Suppressor macrophage treated with lipopolysaccharide for 4 hours (primary cell): ENCODE measurements at places on chromosomes 13 and 19.
A peak's percentile ranks its signal among the peaks of the same experiment; 100 is the strongest.

DNA sequence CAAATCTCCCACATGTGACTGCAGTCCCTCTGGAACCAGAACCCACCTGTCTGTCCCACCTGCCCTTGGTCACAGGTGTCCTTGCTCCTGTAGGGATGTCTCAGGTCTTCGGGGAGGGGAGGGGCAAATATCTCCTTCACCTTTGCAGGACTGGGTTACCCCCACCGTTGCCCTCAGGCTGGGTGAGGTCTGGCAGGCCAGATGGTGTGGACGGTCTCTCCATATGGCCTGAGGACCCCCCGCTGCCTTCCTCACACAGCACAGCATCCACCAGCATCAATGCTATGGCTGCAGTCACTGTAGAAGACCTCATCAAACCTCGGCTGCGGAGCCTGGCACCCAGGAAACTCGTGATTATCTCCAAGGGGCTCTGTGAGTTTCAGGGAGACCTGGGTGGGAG lies 10.0 kb downstream of the SLC5A5 start:
- no peak for DNase-seq

GRCh38 chr19:737591-738093 lies 13.3 kb upstream of the MISP start:
- peak; percentile 47 for DNase-seq

DNA sequence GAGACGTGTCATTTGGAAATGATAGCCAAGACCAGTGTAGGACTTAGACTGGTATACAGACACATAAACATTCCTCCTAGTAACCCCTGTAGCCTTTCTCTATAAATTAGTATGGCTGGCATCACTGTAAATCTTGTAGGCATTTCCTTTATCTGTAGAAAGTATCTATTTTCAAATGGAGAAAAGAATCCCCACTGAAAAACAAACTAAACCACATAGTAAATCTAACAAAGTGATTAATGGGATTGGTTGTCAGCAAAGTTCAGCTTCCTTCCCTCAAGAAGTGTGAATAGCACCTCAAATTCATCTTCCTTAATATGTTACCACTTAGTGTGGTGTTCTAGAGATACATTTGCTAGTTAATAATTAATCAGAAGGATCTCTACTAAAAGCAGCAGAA lies 119.4 kb upstream of the NBEA start:
- no peak for DNase-seq

- no peak for DNase-seq
These were observed 359.3 kb upstream of the PCDH20 start for GRCh38 chr13:61774903-61775302.

DNA sequence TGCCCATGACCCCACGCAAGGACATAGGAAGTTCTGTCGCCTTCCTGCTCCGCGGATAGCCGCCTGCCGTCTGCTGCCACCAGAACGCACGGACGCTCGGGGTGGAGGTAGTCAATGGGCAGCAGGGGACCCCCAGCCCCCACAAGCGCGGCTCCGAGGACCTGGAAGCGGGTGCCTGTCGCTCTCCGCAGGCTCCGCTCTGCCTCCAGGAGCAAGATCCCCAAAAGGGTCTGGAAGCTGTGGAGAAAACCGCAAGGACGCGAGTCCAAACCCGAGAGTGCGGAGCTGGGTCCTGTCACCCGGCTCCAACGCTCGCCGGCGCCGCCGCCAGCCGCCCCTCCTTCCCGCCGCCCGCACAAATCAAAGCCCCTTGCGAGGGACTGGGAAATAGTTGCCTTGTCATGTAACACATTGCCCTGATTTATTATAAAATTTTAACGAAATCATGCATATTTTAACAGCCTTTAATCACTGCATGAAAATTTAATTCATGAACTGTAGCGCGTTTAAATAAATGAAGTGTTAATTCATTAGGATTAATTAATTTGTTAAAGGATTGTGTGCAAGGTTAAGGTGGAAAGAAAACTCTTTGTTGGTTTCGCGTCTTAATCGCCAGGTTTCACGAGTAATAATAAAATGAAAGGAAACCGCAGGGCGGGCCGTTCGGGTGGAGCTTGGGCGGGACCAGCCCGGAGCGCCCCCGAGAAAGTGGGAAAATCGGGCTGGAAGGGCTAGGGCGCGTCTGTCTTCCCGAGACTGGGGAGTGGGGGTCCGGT lies 5.5 kb upstream of the POU4F1 start:
- DNase-seq = no peak

DNA sequence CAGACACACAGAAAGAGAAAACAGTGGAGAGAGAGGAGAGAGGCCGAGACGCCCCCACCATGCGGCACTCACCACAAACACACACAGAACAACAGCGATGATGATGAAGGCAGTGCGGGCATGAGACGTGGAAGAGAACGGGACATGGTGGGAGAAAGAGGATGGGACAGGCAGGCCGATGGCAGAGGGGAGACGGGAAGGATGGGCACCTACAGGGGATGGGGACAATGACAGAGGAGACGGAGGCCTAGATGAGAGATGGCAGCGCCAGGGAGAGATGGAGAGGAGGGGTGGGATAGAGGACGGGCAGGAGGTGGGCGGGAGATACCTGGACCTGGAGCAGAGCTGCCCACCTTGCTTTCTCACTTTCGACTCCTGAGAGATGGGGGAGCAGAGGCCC lies 1.1 kb upstream of the KLK14 start:
- no peak for DNase-seq

GRCh38 chr19:6313398-6313969 lies 19.9 kb downstream of the ACER1 start:
- DNase-seq = no peak

GRCh38 chr13:36297366-36298338 lies at the start of gene CCDC169:
Gene CCDC169 (minus strand): TSS chr13:36297814. CDS start chr13:36297719, 95 bp downstream.
- peak; percentile 58 for DNase-seq

GRCh38 chr13:79749984-79750551 lies 269.1 kb downstream of the NDFIP2 start:
- no peak for DNase-seq

DNA sequence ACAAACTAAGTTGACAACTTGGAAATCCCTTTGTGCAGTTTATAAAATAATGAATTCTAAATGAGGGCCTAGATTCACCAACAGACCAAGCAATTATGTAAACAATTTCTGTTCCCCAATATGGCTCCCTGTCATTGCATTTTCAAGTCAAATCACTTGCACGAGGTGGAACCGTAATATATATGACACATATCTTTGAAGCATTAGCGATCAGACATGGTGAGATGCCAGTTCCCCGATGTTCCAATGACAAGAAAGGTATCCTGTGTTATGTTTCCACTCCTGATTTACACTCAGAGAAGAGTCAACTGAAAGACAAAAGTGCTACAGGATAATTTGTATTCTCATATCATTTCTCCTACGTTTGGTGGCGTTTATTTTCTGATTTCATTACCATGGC lies 108.5 kb upstream of the TDRD3 start:
- no peak for DNase-seq

DNA sequence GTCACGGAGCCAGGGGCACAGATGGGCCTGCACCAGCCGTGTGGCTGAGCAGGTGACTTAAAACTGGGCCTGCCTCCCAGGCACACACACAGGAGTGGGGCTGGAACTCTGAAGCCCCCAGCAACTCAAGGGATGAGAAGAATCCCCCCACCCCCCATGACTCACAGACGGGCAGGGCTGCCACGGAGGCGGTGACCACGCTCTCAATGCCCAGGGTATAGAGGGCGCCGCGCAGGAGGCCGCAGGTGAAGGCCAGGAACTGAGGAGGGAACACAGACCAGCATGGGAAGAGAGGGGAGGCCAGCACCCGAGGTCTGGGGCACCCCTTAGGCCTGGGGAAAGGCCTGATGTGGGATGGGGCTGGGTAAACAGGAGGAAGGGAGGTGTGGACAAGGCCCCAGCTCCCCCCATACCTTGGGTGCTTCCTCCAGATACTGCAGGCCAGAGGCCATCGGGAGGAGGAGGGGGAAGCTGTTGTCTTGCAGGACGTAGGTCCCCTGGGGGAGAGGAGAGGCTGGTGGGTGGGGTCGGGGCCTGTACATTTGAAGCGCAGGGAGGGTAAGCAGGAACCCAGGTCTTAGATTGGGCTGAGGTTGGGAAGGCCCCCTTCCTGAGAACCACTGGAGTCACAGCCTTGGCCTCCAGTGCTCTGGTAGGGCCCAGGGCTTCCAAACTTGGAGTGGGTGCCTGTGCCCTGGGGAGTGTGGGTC lies 3.1 kb upstream of the NKPD1 start:
- no peak for DNase-seq

DNA sequence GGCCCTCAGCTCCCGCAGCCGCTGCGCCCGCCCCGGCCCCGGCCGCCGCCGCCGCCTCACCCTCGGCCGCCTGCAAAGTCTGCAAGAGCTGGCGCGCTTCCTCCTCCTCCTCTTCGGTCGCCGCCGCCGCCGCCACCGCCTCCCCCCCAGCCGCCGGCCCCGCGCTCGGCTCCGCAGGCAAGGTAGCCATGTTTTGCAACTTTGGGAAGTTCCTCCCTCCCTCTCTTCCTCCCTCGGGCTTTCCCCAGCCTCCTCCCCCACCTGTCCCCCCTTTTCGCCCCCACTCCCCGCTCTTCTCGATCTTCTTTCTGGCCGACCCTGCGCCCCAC lies 433 bp downstream of the SIX5 start:
- DNase-seq = peak; percentile 36

DNA sequence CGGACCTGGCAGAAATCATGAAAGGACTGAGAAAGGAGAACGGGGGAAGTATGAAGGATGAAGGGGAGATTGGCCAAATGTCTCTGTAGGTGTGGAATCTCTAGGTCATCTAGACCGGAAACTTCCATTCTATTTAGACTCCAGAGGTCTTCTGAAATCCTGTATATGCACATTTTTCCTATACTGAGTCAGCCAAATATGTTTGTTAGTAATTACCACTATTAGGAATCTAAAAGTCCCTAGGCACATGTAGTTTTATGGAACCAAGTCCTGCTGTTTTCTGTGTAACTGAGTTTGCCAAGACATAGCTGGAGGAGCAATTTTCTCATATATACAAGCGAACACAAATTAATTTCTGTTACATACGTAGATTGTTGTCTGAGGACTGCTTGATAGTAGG lies 498.1 kb downstream of the GPC5 start:
- no peak for DNase-seq

DNA sequence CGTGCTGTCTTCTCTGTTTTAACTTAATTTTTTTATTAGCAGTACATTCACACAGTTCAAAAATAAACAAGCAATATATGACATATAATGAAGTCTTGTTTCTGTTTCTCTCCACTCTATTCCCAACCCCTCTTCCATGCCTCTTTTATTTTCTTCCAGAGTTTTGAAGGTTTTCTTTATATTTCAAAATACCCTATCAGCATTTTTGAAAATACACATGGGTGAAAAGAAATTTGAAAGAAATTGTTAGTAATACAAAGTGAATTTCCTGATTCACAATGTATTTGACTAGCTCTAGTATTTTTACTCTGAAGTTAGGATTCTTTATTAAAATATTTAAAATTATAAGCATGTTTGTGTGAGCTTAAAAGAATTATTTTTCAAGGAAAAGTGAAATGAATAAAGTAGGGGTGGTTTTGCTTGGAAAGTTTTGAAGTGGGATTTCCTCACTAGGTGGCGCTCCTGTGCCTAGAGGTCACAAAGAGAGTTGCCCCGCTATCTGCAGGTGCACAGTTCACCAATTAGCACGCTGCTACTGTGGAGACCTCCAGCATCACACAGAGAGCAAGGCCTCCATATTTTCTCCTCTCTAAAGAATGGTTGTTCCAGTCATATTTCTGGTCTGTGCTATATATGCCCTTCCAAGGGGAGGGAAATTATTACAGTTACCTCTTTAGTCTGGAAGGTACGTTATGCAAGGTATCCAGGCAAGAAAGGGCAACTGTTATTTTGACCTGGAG lies 37.6 kb downstream of the SOX21 start:
- peak; percentile 61 for DNase-seq

DNA sequence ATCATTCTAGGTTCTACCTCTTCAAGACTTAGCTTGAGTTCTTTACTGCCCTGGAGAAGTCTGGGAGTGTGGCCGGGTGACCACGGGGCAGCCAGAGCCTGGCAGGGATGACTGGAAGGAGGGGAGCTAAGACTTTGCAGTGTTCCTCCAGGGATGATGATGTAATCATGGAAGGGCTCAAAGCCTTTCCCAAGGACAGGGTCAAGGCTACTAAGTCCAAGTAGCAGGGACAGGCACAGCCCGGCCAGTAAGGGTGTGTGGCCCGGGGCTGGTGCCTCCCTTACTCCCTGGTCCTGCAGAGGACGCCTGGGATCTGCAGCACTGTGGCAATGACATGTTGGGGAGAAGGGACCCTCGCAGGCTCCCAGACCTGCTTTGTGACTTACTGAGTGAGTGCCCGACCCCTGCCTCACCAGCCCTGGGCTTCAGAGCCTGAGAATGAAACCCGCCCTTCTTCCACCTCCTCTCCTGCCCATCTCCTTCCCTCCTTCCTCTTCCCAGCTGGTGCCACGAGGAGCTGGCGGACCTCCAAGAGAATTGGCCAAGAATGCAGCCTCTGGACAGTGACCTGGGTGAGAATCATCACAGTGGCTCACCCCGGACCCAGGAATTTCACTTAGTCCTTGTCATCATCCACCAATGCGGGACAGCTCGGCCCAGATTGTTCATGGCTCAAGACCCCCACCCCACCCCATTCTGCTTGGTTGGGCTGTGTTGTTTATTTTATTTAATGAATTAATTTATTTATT lies 15.6 kb upstream of the FBXO17 start:
- DNase-seq = peak; percentile 13

- DNase-seq = peak; percentile 42
These were observed at the start of gene APLP1 for GRCh38 chr19:35868172-35868822. Gene APLP1 (plus strand): TSS chr19:35868574. CDS start chr19:35868637, 63 bp downstream.

DNA sequence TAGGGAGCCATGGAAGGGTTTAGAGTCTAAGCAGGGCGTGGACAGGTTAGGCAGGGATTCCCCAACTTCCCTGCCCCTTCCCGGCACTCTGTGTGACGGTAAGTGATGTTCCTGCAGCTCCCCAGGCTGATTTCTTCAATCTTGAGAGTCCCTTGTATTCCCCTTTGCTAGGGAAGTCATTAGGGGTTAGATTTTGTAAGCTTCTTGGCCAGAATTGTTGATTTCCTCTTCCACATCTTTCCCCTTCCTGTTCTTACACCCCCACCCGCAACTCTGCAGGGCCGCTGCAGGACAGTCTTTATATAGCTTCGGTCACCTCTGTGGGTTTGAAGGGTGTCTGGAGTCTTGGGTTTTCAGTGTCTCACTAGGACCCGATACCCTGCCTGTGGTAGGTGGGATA lies 10.6 kb upstream of the ADGRE1 start:
- peak; percentile 93 for DNase-seq

DNA sequence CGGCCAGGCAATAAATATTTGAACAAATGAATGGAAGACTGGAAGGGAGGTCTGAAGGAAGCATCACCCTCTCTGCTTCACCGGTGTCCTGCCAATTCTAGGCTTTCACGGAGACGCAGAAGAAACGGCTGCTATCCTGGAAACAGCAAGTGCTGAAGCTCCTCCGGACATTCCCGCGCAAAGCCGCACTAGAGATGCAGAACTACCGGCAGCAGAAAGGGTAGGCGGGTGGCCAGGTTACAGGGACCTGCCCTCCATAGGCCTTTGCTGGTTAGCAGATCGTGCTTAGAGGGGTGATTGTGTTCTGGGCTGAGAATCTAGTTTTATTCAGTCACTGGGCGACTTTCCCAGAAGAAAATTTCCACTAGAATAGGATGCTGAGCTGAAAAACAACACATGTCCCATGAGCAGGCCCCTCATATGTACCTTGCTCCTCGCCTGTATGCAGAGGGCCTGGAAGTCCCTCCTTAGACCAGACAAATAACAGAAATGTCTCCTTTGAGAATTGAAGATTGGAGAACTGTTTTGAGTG lies 11.0 kb downstream of the PAF1 start:
- DNase-seq = no peak

GRCh38 chr19:39544911-39545310 lies 5.0 kb upstream of the EID2 start:
- no peak for DNase-seq
